ENCODE measurements at places on chromosomes 1 and 21.

- DNase-seq, result no peak
These were observed 31.8 kb downstream of the RAB4A start for GRCh38 chr1:229302740-229303139.

DNA sequence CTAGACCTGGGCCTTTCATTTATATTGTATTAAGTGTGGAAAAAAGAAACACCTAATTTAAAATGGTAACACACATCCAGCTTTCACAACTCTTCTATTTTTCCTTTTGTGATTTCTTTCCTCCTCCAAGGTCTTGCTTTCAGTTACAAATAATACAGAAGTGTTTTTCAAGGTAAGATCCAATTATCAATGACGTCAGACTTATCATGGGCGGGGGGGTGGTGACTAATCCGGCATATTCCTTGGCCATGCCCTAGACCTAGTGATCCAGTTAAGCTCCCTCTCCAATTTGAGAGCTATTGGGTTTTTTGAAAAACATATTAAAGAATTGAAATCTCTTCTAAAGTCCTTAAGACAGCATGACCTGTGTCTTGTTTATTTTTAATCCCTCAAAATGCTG lies 669.9 kb upstream of the NR5A2 start:
- DNase-seq, result no peak

DNA sequence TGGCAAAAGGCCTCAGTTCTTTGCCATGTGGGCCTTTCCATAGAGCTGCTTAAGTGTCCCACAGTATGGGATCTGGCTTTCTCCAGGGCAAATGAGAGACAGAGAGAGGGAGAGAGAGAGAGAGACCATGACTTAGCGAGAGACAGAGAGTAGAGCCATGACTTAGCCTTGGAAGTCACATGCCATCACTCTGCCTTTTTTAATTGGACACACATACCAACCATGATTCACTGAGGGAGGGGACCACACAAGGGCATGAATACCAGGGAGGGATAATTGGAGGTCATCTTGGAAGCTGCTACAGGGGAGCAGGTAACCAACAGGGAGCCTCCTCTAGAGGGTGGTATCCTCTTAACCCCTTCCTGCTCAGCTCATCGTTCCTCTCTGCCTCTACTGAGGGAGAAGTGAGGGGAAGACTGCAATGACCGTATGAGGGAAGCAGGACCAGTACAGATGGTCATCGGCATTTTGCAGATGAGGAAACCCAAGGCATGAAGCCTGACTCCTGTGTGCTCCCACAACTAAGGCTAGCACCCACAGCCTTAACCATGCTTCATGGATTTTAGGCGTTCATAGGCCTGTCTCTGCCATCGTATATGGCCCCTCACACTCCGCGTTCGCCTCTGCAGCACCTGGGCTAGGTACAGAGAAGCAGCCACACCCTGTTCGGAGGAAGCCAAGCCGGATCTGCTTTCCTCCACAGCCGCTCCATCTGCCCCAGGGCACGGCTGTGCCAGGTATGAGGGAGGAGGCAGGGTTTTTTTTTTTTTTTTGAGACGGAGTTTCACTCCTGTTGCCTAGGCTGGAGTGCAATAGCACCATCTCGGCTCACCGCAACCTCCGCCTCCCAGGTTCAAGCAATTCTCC lies 38.6 kb downstream of the MEF2D start:
- DNase-seq, result no peak

DNA sequence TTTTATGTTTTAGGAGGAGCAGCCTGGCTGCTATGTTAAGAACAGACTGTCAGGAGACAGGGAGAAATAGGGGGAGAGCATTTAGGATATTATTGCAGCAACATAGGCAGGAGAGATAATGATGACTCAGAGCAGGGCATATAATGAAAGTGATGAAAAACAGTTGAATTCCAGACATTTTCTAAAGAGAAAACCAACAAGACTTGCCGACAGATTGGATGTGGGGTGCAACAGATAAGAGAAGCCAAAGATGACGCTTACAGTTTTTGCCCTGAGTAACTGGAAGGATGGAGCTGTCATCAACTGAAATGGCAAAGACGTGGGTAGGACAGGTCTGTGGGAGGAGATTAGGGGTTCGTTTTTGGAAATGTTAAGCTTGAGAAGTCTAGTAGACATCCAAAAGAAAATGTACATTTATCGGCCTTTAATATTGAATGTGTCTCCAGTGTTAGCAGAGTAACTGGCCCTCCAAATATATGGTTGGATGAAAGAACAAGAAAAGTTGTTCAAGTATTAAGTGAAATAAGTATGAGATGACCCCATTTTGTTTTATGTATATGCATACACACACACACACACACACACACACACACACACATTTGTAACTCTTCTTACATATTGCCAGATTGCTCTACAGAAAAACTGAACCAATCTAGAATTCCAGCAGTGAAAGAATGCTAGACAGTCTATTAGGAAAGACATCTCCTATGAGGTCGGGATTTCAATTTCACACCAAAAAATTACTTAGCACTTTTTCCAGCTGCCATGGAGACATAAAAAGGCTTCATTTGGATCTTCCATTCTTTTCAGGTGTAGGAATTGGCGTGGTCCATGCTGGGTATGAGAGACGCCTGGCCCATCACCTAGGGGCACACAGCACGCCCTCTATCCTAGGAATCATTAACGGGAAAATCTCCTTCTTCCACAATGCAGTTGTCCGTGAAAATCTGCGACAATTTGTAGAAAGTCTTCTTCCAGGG lies 17.2 kb downstream of the DNAJC16 start:
- no peak for DNase-seq

DNA sequence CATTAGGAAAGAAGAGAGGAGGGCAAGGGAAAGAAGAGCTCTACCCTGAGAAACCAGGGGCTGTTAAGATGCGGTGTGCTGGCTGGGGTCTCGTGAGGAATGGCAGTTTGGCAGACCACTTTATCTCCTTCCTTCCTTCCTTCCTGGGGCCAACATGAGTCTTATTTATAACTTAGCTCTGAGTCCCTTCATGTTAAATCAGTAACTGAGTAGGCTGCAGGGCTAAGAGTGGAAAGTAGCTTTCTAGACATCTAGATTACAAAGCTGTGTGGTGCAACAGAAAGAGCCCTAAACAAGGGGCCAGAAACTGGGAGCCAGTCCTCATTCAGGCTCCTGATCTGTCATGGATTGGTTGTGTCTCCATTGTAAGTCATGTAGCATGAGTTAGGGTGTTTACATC lies 135.4 kb upstream of the DUSP10 start:
- no peak for DNase-seq

GRCh38 chr1:246734866-246735265 lies 10.7 kb downstream of the SCCPDH start:
- no peak for DNase-seq

- DNase-seq, result no peak
These were observed 2.1 kb downstream of the FBLIM1 start for GRCh38 chr1:15760520-15761211.

DNA sequence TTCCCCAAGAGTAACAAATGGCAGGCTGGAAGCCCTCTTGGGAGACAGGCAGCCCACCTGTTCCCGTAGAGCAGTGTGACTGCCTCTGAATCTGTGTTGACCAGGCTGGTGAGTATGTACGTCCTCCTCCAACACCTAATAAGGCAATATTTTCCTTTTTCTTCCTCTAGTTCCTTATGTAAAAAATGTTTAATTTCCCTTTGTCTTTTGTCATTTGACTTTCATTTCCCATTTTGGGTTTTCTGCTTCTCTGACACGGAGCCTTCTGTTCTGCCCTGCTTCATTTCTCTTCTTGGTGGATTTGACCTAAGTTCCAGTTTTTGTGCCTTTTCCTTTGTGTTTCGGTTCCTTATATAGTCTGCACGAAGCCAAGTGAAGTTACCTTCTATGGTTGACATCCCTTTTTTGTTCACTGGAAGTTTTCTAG lies 65.8 kb upstream of the ATF3 start:
- no peak for DNase-seq

GRCh38 chr1:182086136-182086535 lies 24.6 kb upstream of the ZNF648 start:
- DNase-seq, result no peak

Measured in stimulated activated CD8-positive, alpha-beta memory T cell treated with anti-CD3 and anti-CD28 coated beads, Interleukin-15, amount 100 ng/mL, for 4 hours (primary cell).